ENCODE measurements at places on chromosomes 11 and 22. TPM values are rescaled to one million over a fixed set of nuclear protein-coding genes. Genes with fewer than 3 reads are reported as not detected.

Gene RIMBP3C
- 0.06 TPM for polyA plus RNA-seq

Gene HEPACAM
- polyA plus RNA-seq, result not detected

Gene ART1
- not detected for polyA plus RNA-seq

Gene MAJIN
- polyA plus RNA-seq, result 0.25 TPM

Gene VSIG2
- polyA plus RNA-seq, result not detected

Gene APOA4
- polyA plus RNA-seq, result 8,594 TPM

Gene SLC7A4
- polyA plus RNA-seq, result 2.3 TPM

Gene MS4A13
- not detected for polyA plus RNA-seq

Gene SCGB1D2
- not detected for polyA plus RNA-seq

DNA sequence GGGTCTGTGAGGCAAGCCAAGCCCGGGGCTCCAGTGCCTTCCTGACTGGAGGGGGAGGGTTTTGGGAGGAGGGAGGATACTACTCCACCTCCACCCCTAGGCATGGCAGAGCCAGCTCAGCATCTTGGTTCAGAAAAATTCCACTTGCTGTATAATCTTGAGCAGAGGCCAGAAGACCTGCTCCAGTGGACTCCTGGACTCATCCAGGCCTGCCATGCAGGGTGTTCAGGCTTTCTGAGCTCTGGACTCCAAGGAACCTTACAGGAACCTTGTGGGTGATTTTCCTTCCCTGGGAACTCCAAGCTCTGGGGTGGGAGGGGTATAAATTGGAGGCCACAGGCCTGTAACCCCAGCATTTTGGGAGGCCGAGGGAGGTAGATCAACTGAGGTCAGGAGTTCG is 9.4 kb downstream of the CSDC2 start:
- H3K4me3 ChIP-seq, result no peak overlapping the region
- H3K4me1 ChIP-seq, result no peaks in the 10 kb centered on the region
- peak overlapping the region; percentile 50 for H3K27ac ChIP-seq
- H3K27me3 ChIP-seq, result no peaks in the 10 kb centered on the region
- DNase-seq, result peak; percentile 66

GRCh38 chr11:28833670-28834069 is 725.5 kb downstream of the METTL15 start:
- DNase-seq, result no peak
- H3K4me3 ChIP-seq, result no peak overlapping the region
- no peaks in the 10 kb centered on the region for H3K27me3 ChIP-seq
- H3K27ac ChIP-seq, result no peak overlapping the region

DNA sequence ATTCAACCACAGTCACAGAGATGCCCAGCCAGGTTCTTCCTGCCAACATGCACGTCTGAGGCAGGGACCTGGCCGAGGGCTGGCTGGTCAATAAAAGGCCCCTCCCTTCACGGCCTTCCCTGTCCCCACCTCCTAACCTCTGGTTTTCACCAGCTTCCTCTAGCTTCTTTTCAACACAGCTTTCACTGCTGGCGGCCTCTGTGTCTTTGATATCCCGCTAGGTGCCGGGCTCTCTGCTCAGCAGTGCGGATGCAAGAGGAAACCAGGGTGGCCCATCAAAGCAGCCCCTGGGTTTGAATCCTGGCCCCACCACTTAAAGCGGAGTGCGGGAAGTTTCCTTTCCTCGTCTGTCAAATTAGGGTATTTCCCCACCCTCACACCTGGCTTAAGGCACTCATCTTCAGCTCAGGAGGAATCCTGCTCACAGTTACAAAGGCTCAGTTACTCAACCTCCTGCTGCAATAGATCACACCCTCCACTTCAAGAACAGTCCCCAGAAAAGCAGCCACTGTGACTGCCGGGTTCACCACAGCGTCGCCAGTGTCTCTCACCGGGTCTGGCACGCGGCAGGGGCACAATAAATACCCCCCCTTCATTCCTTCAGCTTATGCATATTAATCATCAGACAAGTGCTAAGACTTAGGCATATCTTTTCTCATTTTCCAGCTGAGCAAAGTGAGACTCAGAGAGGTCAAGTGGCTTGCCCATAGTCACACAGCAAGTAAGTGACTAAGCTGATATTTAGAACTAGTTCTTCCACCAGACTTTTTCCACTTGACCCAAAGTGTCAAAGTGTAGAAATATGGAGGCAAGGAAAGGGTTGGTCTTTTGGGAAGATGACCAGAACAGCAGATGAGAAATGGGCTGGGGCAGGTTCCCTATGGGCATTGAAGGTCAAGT is 45.7 kb downstream of the TXN2 start:
- H3K4me1 ChIP-seq, result peaks cover 58% of the 10 kb centered on the region
- H3K27ac ChIP-seq, result peak overlapping the region; percentile 70
- peak; percentile 80 for DNase-seq
- H3K4me3 ChIP-seq, result no peak overlapping the region

DNA sequence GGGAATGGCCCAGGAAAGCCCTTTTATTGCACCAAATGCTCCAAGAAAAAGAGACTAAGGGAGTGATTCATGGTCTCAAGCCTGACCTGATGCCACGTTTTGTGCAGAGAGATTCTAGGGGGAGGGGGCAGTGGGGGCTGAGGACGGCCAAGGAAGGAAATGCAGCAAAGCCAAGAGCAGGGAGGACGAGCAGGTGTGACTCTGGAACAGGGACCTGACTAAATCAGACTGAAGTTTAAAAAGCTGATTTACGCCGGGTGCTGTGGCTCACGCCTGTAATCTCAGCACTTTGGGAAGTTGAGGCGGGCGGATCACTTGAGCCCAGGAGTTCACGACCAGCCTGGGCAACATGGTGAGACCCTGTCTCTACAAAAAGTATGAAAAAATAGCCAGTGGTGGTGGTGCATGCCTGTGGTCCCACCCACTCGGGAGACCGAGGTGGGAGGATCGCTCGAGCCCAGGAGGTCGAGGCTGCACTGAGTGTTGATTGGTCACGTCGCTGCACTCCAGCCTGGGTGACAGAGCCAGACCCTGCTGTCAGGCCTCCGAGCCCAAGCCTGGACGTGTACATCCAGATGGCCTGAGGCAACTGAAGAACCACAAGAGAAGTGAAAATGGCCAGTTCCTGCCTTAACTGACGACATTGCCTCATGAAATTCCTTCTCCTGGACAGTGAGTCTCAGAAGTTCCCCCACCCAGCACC is 10.8 kb upstream of the IFITM3 start:
- no peaks in the 10 kb centered on the region for H3K27me3 ChIP-seq
- no peak overlapping the region for H3K27ac ChIP-seq
- no peaks in the 10 kb centered on the region for H3K36me3 ChIP-seq
- H3K4me3 ChIP-seq, result no peak overlapping the region
- no peak for DNase-seq

DNA sequence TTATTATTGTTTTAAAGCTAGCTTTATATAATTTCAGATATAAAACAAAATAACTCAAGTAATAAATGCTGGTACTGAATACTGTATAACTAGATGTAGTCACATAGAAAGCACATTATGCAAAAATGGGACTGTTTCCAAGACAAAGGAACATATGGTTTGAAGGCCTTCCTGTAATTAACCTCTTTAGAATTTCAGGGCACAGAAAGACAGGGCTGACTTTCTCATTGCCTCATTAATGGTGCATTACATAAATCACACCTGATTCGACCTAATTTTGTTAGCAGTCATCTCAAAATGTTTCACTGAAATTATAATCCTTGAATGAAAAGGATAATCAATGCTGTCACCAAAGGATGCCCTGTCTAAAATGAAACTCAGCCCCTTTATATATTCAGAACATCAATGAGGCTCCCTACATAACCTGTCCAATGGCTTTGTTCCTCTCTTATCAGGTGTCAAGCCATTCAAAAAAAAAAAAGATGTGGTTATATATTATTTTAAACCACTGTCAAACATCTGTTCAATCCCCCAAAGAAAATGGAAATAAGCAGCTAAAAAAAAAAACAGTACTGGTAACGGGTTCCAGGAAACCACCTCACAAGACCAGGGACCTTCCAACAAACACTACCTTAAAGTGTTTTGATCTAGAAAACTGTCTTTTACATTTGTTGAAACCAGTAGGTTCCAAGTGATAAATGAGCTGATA is 77.4 kb downstream of the FAM168A start:
- H3K36me3 ChIP-seq, result no peaks in the 10 kb centered on the region
- no peak overlapping the region for H3K4me3 ChIP-seq
- DNase-seq, result no peak
- no peaks in the 10 kb centered on the region for H3K27me3 ChIP-seq
- H3K27ac ChIP-seq, result no peak overlapping the region
- H3K4me1 ChIP-seq, result no peaks in the 10 kb centered on the region

- peak; percentile 69 for DNase-seq
- peak overlapping the region; percentile 91 for H3K27ac ChIP-seq
- peak overlapping the region; percentile 66 for H3K4me3 ChIP-seq
Observed at GRCh38 chr11:63670433-63671321, 499 bp downstream of the ATL3 start.

- H3K36me3 ChIP-seq, result peaks cover 3% of the 10 kb centered on the region
- DNase-seq, result no peak
- H3K27ac ChIP-seq, result peak overlapping the region; percentile 96
- no peaks in the 10 kb centered on the region for H3K27me3 ChIP-seq
Observed at GRCh38 chr22:41382610-41383009, 868 bp downstream of the TEF start.

DNA sequence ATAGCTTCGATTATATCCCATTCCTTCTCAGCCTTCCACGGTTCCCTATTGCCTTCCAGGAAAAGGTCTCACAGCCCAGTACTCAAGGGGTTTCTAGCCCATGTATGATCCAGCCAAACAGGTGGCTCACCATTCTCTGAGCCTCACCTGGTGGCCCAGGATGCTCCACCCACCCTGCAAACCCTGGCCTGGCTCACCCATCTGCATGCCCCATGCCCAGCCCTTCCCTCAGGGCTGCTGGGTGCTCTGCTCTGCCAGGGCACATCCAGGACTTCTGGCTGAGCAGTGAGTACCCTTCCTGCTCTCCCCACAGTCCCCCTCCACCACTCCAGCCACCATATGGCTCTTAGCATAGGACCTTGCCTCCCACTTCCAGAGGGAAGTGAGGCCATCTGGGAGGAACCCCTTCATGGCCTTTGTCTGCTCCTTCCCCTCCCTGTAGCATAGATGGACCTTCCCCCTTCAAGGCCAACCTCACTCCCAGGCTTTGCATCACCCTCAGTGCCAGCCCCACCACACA is 5.8 kb upstream of the RCOR2 start:
- H3K4me1 ChIP-seq, result peaks cover 2% of the 10 kb centered on the region
- no peak overlapping the region for H3K4me3 ChIP-seq
- peak; percentile 40 for DNase-seq
- no peaks in the 10 kb centered on the region for H3K36me3 ChIP-seq

DNA sequence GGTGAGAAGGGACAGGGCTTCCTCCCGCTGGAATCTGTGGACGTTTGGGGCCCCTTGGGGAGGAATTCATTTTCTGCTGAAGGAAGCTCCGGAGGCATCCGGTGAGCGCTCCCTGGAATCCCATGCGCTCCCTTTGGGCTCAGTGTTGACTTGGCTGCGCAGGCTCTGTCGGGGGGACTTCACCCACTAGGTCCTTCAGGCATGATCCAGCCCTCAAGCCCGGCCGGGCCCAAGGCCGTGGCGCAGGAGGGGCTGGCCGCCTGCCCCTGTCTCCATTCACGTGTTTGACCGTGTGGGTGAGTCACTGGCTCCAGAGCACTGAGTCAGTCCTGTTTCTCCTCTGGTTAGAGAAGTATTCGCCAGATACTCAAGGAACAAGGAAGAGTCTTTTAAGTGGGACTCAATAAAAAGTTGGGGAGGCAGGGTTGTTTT is 1.4 kb downstream of the CTTN start:
- H3K4me3 ChIP-seq, result peak overlapping the region; percentile 91
- no peaks in the 10 kb centered on the region for H3K36me3 ChIP-seq
- peaks cover 12% of the 10 kb centered on the region for H3K4me1 ChIP-seq

DNA sequence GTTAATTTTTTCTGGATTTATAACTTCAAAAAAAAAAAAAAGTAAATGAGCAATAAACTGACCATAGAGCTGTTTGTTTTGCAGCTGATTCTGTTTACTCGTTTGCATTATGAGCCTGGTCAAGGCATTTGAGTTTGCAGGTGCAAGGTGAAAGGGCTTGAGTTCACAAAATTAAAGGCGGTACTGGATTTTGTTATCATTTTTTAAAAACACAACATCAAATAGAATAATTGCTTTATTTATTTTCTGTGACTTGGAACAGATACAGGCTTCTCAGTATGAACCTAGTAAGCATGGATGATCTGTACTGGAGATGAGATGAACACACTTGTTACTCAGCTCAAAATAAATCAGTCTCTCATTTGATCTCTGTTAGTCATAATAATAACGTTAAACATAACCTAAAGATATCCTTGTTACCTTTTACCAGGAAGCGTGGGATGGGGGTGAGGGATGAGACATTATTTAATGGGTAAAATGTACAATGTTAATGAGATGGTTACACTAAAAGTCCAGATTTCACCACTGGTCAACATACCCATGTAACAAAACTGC is 137.8 kb downstream of the LUZP2 start:
- no peak overlapping the region for H3K4me3 ChIP-seq
- no peak overlapping the region for H3K27ac ChIP-seq
- DNase-seq, result no peak
- no peaks in the 10 kb centered on the region for H3K27me3 ChIP-seq
- no peaks in the 10 kb centered on the region for H3K4me1 ChIP-seq
- H3K36me3 ChIP-seq, result no peaks in the 10 kb centered on the region

GRCh38 chr11:15947681-15948648 is 408.4 kb downstream of the SOX6 start:
- no peaks in the 10 kb centered on the region for H3K27me3 ChIP-seq
- no peak overlapping the region for H3K4me3 ChIP-seq
- DNase-seq, result no peak
- no peak overlapping the region for H3K27ac ChIP-seq
- no peaks in the 10 kb centered on the region for H3K4me1 ChIP-seq
- no peaks in the 10 kb centered on the region for H3K36me3 ChIP-seq

DNA sequence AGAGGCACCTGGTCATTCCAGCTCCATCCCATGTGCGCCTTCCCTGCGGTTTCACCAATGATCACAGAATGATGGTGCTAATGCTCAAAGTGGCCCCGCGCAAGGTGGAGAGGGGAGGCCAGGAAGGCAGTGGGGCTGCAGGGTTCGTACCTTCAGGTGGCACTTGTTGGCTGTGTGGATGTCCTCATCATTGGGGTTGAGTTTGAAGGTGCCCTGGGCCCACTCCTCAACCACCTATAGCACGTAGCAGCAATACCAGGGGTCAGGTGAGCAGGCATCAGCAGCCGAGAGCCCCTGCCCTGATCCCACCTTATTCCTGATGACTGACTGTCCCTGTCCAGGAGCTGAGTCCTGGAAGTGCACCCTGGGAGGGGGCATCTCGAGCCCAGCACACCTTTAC is 20.6 kb upstream of the DRICH1 start:
- no peaks in the 10 kb centered on the region for H3K4me1 ChIP-seq
- no peak overlapping the region for H3K27ac ChIP-seq
- no peak for DNase-seq
- peaks cover 57% of the 10 kb centered on the region for H3K36me3 ChIP-seq
- no peak overlapping the region for H3K4me3 ChIP-seq

Measured in small intestine (tissue), 16 donors.